ENCODE measurements at places on chromosomes 1 and 21.

DNA sequence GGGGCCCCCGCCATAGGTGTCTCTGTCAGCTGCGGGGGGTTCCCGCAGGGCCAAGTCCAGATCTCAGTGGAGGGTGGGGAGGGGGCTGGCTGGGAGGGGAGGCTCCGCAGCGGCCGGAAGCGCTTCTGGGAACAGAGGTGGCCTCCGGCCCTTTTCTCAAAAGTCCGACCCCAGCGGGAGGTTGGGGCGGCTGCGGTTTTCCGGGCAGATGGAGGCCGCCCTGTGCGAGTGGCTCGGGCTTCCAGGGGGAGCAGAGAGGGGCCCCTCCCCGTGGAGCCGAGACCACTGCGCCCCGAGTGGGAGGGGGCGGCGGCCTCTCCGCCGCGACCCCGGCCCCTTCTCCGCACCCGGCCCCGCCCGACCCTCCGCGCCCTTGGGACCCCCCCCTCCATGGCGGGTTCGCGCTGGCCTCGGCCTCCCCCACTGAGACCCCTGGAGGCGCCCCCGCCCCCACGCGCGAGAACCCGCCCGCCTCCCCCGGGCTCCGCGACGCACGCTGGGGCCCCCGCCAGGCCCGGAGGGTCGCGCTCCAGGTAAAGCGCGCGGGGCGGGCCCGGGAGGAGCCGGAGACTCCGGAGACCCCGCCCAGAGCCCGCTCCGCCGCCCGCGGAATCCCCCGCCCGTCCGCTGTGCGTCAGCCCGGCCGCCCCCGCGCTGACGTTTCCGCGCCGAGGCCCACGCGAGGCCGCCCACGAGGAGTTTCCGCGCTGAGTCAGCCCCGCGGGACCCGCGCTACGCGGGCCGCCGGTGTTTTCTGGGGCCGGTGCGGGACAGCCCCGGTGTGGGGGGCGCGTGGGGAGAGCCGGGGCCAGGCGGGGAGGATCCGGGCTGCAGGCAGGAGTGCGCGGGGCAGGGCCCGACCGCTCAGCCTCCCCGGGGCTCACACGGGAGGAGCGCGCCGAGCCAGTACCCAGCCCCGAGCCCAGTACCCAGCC is 5.2 kb downstream of the TNFRSF18 start:
- peak; percentile 95 for DNase-seq

DNA sequence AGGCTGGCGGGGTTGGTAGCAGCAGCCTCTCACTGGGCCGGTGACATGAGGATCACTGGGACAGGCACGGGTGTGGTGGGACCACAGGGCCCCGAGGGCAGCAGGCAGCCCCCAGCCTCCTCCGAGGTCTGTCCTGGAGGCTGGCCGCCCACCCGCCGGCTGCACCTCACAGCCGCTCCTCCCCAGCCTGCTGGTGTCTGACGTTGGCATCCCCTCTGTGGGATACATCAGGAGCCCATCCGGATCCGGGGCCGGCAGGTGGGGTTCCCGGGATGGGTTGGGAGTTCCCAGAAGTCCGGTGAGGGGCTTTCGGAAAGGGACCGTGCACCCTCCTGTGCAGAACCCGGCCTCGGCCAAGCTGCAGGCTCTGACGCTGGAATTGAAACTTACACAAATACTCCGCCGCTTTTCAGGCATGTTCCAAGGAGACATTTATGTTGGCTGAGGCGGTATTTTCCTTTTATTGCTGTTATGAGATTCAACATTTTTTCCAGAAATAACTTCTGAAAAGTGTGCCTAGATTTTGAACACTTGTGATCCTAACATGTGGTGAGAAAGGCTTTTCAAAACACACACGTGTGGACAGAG is 142.1 kb upstream of the ARHGEF16 start:
- no peak for DNase-seq

DNA sequence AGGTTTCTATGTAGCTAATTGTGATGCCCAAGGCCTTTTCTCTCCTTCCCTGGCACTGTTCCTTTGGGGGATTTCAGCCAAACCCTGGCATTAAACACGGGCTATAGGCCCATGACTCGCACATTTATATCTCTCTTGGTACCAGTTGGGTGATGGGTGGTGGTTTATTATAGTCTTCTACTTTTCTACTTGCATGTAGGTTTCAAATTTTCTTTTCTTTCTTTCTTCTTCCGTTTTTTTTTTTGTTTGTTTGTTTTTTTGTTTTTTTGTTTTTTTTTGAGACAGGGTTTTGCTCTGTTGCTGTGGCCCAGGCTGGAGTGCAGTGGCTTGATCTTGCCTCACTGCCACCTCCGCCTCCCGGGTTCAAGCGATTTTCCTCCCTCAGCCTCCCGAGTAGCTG is 1.1 kb downstream of the IL10RB start:
- DNase-seq: peak; percentile 28

DNA sequence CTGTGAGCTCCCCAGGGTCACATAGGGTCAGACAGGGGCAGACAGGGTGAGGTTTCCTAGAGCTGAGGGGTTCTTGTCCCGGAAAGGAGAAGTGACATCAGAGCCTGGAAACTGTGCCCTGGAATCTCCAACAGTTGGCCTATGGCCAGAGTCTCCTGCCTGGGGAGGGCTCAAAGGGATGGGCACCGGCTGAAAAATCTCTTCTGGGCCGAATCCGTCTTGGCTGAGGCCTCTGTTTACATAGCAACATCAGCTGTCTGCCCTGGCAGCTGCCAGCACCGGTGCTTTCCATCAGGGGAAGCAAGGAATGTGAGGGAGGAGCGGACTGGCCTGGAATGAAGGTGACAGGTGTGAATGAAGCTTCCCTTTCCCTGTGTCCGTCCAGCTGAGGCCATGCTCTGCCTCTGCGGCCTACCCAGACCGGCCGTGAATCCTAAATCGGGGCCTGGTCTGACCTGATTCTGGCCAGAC is 30.7 kb downstream of the VASH2 start:
- DNase-seq: no peak

- DNase-seq: no peak
Observed at GRCh38 chr1:52887483-52887882, 34.1 kb downstream of the ECHDC2 start.

- DNase-seq: peak; percentile 80
Observed at GRCh38 chr1:89198491-89199072, at the start of gene GBP4. TSS of gene GBP4 (minus strand) at chr1:89198942. CDS start at chr1:89198834, 108 bp downstream.

- DNase-seq: no peak
Observed at GRCh38 chr21:38956521-38956855, 150.8 kb downstream of the ETS2 start.

- no peak for DNase-seq
Observed at GRCh38 chr1:212688341-212689047, 11.1 kb downstream of the BATF3 start.

DNA sequence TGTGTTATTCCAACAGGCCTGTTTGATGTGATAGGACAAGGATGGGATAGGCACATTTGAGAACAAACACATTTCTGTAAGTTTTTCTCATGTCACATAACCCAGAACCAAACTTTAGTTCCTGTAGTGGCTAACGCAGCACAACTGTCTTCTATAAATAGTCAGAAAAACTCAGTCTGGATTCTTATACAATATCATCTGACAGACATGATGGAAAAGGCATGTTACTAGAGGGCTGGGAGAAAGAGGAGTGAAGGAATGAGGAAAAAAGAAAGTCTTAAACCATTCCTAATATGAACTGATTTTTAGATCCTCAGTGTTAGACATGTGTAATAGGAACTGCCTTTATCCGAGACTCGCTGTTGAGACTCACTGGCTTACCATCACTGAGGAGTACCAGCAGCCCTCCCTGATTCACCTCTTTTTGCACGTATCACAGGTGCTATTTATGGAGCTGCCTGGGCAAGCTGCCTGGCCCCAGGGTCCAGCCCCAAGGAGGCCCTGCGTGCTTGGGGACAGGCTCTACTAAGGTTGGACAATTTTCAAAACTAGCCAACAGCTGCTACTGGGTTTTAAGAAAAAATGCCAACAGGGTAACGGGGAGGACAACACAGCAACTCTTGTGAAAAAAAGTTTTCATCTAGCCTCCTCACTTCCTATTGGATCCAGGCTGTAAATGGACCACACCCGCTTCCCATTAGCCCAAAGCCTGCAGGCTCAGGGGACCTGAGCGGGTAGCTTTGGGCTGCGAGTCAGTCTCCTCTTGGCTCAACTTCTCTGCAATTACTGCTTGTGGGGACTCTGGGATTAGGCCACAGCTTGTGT is 30.7 kb upstream of the SERBP1 start:
- DNase-seq: no peak

- no peak for DNase-seq
Observed at GRCh38 chr1:145696630-145696960, 10.6 kb downstream of the PDZK1 start.

GRCh38 chr1:204549313-204549712 is 33.1 kb downstream of the MDM4 start:
- no peak for DNase-seq

- no peak for DNase-seq
Observed at GRCh38 chr21:41804381-41804780, 37.5 kb upstream of the RIPK4 start.

DNA sequence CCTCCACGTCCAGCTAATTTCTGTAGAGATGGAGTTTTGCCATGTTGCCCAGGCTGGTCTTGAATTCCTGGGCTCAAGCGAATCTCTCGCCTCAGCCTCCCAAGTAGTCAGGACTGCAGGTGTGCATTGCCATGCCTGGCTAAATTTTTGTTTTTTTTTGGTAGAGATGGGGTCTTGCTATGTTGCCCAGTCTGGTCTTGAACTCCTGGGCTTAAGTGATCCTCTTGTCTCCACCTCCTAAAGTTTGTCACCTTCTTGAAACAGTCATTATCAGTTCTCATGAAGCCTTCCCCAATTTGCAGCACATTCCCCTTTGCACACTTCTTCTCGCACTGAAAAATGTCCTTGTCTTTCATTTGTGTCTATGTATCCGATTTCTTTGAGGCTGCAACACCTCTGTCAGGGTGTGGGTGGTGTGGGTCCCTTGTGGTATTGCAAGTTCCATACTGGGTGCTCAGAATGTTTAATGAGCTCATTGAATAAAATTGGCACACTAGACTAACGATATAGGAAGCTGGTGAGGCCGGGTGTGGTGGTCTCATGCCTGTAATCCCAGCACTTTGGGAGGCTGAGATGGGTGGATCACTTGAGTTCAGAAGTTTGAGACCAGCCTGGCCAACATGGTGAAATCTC is 2.9 kb upstream of the CORT start:
- no peak for DNase-seq

DNA sequence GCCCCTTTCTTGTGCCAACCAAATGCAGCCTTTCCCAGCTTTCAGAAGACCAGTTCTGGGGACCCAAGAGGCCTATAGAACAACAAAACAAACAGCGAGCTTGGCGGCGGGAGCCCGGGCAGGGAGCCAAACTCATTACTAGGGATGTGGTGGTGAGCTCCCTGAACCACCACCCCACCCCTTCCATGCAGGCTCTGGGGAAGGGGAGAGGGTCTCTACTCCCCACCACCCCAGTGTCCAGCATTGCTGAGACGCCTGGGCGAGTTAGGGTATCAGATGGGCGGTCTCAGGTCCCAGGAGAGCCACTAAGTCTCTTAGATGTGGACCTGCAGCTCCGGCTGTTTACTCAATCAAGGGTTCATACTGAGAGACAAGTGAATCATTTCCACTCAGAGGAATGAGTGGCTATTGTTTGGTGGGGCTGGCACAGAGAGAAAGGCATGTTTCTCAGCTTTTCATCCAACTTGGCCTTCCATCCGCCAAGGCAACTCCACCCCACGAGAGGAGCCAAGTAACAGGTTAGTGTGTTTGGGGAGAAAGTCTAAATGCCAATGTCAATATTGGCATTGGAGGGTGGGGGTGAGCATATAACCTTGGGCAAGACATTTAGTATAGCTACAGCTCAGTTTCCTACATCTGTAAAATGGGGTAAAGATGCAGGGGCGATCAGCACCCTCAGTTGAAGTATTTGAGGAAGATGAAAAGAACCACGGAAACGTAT is 40.9 kb downstream of the PLXNA2 start:
- DNase-seq: no peak

DNA sequence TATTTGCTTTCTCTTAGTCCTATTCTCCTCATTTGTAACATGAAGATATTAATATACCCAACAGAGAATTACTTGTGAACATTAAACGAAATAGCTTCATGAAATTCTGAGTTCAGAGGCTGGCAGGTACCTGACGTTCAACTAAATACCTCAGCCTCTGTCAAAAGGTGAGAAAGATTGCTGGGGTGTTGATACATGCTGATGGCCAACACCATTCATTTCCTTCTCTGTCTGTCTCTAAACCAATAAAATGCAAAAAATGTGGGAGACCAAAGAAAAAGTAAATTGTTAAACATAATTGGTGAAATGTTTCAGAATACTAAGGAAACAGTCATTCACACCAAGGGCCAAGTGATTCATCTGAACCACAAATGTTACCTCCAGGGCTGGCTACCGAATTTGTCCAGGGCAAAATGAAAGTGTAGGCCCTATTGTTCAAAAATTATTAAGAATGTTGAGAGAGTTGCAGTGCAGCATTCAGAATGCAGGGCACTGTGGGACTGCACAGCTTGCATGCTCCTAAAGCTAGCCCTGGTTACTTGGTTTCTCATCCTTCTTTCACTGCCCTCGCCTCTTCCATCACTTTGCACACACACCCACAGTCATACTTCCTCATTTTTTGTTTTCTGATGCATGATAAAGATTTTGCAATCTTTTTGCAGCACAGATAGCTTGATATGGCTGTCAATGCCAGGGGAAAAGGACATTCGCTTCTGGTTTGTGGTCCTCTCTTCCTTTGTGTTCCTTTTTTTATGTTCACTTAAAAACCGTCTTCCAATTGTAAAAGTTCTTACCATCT is 414.3 kb upstream of the NR5A2 start:
- no peak for DNase-seq

DNA sequence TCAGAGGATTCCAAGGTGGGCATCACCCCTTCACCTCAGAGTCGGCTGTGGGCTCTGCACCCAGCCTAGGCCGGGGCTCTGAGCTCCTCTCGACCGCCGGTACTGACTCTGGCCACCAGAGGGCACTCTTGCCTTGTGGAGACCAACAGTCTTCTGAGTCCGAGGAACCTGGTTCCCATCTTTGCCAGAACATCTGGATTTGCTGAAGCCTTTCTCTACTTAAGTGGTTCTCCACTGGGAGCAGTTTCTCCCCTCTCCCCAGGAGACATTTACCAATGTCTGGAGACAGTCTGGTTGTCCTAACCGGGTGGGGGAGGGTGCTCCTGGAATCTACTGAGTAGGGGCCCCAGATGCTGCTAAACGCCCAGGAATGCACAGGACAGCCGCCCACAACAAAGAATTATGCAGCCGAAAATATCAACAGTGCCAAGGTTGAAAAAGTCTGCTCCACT is 9.4 kb downstream of the ETV3L start:
- peak; percentile 91 for DNase-seq

DNA sequence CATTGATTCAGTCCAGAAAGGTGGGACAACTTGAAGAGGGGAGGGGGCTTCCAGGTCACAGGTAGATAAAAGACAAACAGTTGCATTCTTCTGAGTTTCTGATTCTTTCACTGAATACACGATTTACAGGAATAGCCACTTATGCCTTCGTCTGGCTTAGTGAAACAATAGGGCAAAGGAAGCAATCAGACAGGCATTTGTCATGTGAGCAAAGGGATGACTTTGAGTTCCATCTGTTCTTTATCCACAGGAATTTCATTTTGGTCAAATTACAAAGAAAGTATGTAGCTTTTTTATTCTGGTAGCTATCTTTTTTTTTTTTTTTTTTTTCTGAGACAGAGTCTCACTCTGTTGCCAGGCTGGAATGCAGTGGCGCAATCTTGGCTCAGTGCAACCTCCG is 202.5 kb downstream of the TTLL7 start:
- DNase-seq: no peak

All from natural killer cell (primary cell).